ENCODE measurements at places on chromosomes 1 and 21. TPM values are rescaled to one million over a fixed set of nuclear protein-coding genes. Genes with fewer than 3 reads are reported as not detected.

DNA sequence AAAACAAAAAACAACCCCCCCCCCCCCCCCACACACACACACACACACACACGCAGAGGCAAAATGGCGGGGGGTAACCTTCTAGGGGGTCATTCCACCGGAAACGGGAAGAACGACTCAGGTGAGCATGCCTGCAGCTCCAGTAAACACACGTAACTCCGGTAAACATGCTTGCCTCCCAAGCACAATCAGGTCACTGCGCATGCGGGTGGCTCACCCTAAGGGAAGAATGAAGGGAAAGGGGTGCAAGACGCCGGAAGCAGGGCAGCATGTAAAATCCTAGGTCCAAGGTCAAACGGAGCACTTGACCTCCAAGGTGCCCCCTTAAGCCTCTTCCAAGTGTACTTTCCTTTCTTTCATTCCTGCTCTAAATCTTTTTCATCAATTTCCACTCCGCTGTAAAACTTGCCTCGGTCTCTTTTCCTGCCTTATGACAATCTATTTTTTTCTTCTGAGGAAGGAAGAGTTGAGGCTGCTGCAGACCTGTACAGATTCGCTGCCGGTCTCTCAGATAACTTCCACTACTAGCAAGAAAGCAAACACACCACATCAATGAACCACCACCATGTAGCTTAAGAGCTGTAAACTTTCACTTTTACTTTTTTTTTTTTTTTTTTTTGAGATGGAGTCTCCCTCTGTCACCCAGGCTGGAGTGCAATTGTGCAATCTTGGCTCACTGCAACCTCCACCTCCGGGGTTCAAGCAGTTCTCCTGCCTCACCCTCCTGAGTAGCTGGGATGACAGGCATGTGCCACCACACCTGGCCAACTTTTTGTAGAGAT lies 21.0 kb upstream of the CBR3 start:
- DNase-seq, result no peak

- DNase-seq, result no peak
Measured at GRCh38 chr1:21149855-21150432, 26.8 kb downstream of the EIF4G3 start.

DNA sequence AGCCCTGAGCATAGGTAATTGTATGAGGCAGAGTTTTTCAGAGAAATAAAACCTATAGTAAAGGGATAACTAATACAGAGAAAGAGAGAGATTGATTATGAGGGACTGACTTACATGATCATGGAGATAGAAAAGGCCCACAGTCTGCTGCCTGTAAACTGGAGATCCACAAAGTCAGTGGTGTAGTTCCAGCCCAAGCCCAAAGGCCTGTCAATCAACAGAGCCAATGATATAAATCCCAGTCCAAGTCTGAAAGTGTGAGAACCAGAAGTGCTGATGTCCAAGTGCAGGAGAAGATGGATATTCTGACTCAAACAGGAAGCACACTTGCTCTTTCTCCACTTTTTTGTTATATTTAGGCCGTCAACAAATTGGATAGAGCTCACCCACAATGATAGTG lies 340.1 kb upstream of the RGS18 start:
- DNase-seq, result no peak

- DNase-seq, result no peak
Measured at GRCh38 chr21:15140321-15141019, 75.7 kb upstream of the NRIP1 start.

The CNTN2 gene
- not detected for total RNA-seq

The HSPB7 gene
- 3,738 TPM for total RNA-seq

The WNT3A gene
- not detected for total RNA-seq
